NCI-H2081 treated with DMSO at 0.1 percent for 48 hours (cell line): ENCODE measurements at places on chromosomes 7 and 10.

- no peak for DNase-seq
Observed at GRCh38 chr10:125995726-125996304, 99.5 kb downstream of the FANK1 start.

GRCh38 chr7:112665709-112666108 lies 124.5 kb downstream of the TMEM168 start:
- DNase-seq = no peak

- DNase-seq = no peak
Observed at GRCh38 chr10:89813546-89813945, 112.2 kb downstream of the KIF20B start.

DNA sequence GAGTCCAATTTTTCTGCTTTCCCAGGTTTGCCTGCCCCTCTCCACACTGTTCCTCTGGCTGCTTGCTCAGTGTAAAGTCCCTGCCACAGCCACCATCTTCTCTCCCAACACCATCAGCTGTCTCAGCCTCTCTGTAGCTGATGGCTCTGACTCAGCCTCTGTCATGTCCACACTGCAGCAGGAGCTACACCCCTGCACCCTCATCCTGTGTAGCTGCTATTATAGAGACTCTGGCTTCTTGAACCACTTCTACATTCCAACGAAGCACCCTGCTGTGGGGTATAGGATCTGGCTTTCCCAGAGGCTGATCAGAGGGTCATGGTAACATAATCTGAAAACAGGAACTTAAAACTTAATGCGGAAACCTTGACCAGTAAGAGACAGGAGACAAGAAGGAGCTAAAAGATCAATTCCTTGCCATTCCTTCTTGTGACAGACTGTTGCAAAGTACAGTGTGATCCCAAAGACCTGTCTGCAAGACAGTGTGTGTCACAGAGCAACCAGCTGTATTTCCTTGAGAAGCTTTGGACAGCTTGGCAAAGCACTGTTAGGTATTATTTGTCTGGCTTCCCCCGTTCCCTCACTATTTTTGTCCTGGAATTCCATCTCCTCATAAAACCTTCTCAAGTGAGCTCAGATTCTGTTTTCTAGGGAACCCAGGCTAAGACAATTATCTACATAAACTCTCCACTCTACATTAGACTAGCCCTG lies 42.3 kb downstream of the NRCAM start:
- DNase-seq = no peak

GRCh38 chr7:107982918-107983389 lies 20.0 kb downstream of the LAMB1 start:
- peak; percentile 58 for DNase-seq

DNA sequence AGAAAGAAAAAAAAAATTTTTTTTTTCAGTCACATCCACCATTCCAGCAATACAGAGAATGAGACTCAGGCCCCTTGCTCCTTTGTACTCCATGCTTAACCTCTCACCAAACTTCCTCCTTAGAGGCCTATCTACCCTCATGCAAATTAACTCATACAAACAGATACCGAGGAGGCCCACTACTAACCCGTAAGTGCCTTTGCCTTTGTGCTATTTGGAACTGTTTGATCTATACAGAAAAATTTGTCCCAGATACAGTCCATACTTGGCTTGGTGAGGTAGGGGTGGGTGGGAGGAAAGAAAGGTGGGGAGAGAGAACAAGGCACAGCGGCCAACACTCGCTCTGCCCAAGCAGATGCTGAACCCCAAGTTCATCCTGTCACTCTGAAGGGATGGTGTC lies 87.8 kb upstream of the DUSP5 start:
- DNase-seq = no peak

- DNase-seq = no peak
Observed at GRCh38 chr10:12561307-12561706, 212.0 kb downstream of the CAMK1D start.

DNA sequence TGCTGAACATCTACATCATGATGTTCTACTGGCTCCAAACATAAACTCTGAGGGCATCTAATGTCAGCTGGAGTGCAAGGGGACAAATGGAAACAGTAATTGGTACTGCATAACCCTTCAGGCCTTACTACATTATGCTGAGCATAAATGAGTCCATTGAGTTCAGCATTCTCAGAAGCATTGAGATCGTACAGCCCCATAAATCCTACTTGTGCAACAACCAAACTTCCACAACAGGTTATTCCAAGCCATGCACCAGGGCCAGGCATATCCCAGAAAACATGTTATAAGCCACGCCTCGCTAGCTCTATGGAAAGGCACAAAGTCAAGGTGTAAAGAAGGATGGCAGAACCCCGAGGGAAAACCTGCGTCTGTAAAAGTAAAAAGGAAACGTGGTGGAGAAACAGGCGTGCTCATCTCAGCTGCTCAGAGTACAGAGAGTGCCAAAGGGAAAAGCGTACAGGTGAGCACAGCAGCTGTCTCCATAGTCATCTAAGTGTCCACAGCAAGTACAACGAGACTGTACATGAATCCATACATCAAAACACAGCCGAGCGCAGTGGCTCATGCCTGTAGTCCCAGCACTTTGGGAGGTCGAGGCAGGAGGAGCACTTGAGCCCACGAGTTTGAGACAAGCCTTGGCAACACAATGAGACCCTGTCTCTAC lies 124.6 kb downstream of the PARD3 start:
- DNase-seq = no peak

GRCh38 chr10:6458814-6459213 lies 121.3 kb downstream of the PRKCQ start:
- no peak for DNase-seq

GRCh38 chr10:131881104-131881880 lies 19.5 kb upstream of the PPP2R2D start:
- no peak for DNase-seq

DNA sequence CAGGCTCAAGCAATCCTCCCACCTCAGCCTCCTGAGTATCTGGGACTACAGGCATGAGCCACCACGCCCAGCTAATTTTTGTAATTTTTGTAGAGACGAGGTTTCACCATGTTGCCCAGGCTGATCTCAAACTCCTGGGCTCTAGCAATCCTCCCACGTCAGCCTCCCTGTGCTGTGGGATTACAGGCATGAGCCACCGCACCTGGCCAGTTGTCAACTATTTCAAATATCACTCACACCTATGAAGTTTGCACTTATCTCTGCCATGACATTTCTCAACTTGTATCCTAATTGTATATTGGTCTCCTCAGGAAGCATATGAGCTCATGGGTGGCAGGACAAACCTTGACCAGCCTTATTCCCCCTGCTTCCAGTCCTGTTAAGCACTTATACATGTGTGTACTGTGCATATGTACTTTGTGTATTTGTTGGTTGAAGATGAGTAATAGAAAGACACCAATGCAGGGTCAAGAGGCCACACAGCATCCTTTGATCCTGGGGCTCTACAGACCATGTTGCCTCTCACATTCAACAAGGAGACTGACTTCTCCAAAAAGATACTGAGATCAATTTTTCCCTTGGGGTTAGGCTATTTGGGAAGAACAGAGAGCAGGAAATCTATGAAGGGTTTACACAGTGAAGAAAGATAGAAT lies 82.2 kb downstream of the SLC16A9 start:
- DNase-seq = no peak

DNA sequence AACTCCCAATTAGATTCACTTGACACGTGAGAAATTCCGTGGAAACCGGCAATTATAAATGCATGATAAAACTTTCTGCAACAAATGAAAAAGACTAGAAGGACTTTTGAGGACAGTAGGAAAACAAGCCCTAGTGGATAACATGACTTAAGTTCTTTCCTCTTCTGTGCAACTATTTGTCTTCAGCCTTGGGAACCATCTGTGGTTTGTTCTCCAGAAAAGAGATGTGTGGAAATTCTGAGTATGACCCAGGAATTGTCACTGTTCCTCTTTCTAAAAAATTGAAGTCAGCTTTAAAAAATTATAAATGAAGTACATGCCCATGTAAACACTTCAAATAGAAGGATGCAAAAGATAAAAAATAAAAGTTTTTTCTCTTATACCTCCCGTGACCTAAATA lies 128.6 kb upstream of the SVIL start:
- DNase-seq = no peak

- DNase-seq = no peak
Observed at GRCh38 chr7:42548816-42549611, 312.0 kb upstream of the GLI3 start.

GRCh38 chr7:94300176-94300835 lies 94.4 kb upstream of the COL1A2 start:
- no peak for DNase-seq

DNA sequence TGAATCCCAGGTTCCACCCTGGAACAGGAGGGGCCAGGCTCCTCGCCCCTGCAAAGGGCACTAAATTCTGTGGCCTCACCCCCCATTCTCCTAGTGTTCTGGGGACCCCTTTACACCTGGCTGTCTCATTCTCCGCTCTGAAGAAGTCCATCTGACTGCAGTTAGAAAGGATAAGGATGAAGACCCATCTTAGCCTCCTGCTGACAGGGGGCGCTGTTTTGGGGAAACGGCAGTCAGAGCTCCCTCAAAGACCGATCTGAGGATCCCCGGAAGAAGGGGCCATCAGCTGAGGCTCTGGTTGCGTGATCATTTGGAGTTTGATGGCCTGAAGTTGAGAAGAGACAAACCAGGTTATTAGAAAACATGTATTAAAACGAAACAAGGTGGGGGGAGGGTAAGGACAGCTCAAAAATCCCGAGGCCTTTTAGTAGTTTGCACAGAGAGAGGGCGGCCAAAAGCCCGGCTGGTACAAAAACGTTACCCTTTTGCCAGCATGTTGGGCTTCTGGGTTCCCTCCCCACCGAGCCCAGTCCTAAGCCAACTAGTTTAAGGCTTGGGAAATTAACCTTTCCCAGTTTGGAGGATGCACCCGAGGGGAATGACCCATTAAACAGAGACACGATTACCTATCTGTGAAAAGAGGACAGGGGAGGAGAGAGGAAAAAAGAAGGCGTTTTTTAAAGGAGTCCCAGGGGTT lies 102.8 kb downstream of the CHN2 start:
- no peak for DNase-seq

GRCh38 chr10:70106958-70107791 lies 25.4 kb downstream of the AIFM2 start:
- DNase-seq = no peak

- DNase-seq = no peak
Observed at GRCh38 chr10:102652170-102652916, 8.1 kb downstream of the TRIM8 start.

DNA sequence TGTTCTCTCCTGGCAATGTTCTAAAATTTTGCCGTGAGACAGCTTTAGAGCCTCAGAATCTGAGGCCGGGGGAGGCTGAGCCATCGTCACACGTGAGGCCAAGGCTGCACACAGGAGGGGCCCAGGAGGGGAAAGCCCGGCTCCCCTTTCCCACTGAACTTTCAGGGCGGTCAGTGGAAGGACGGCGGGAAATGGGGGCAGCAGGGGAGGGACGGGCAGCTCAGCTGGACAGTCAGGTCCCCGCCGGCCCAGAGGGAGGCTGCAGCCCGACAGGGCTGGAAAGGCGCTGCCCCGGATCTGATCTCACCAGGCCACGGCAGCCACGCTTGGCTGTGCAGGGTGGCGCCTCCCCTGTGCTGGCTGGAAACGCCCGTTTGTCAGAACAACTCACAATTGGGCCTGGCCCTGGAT lies 43.3 kb upstream of the ADGRA1 start:
- DNase-seq = no peak

GRCh38 chr7:31094271-31094670 lies 42.2 kb downstream of the ADCYAP1R1 start:
- DNase-seq = no peak

GRCh38 chr10:96700374-96701099 lies 19.8 kb downstream of the PIK3AP1 start:
- no peak for DNase-seq

GRCh38 chr10:88960802-88961201 lies 8.2 kb upstream of the ACTA2 start:
- DNase-seq = no peak

DNA sequence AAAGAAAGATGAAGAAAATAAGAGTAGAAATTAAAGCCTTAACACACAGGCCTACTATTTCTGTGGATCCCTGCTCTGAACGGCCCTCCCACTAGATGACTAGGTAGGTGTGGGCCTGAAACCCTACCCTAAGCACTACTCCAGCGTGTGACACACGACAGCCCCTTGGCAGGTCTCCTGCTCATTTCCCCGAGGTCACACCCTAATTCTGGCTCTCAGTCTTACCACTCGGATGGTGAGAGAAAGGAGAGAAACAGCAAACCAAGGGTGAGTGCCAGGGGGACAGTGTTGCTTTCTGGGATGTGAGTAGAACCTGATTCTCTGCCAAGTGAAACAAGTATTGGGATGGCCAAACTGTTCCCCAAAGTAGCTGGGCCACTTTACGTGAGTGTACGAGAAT lies 12.1 kb downstream of the GALNTL5 start:
- DNase-seq = no peak

DNA sequence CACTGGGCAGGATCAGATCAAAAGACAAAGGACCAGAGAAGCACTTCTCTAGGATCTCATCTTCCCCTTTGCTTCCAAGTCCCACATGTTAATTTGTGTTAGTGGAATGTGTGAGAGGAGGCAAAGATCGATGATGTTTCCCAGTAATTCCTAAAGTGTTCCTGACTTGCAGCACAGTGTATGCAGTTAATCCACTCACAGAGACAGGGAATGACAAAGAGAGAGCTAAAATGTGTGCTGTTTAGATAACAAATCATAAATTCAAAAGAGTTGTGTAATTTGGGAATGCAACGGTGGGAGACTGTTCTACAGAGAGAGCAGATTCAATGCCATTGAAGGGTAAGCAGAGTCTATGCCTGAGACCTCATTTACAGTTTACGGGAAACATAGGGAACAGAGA lies 132.0 kb upstream of the SVIL start:
- no peak for DNase-seq

DNA sequence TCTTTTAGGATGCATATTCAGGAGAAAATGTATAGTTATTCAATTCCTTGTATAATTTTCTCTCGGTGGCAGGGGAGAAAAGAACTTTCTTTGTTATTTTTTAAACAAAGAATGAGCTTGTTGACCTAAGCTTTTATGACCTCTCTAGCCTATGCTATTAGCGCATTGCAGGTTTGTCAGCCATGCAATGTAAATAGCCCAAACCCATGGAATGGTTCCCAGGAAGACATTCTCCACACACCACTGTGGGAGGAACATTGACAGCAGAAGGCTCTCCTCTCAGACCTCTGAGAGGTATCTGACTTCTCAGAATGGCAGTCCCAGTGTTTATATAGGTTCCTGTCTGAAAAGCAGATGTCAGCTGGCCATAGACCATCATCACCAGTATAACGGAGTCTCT lies 19.6 kb upstream of the AGBL3 start:
- no peak for DNase-seq

DNA sequence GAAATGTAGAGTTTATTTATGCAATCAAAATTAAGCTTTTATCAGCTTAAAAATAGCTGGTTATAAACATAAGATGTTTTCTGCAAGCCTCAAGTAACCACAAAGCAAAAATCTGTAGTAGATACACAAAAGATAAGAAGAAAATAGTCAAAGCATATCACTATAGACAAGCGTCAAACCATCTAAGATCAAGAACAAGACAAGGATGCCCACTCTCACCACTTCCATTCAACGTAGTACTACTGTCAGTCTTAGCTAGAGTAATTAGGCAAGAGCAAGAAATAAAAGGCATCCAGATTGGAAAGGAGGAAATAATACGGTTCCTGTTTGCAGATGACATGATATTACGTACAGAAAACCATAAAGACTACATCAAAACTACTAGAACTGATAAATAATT lies 17.5 kb upstream of the CYP2E1 start:
- no peak for DNase-seq
